ENCODE measurements at places on chromosomes 16 and 17.
A peak's percentile ranks its signal among the peaks of the same experiment; 100 is the strongest.

- no peak for DNase-seq
Measured at GRCh38 chr16:88010343-88010967, 59.2 kb downstream of the BANP start.

DNA sequence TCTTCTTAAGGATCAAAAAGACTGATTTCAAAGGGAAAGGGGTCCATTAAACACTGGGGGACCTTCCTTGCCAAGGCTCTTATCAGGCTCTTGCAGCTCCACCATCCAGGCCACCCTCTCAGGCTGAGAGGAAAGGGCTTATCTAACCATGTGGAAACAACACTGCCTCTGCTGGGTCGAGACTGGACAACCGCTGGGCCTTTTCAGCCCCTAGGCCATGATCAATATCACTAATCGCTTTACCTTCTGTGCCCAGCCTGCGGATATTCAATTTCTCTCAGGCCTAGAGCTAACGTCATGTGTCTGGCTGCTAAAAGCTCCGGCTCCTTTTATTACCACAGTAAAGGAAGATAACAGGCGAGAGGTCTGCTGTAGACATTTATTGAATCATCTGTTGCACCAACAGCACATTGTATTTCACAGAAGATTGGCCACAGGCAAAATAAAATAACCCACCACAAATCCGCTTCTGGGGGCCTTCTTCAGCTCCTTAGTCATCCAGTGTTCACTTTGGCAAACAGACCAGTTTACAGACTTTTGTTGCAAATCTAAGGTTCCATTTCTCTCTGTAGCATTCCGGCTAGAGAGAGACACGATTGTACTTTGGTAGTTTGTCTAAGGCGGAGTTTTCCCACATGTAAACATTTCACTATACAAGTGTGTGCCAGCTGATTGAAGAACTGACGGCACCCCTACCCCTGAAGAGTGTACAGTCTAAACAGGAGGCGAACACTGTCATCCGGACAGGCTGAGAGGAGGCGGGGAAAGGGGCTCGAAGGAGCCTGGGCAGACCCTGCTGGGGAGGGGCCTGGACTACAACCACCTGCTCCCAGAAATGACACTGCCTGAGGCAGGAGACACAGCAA lies 13.9 kb downstream of the CYB561 start:
- peak; percentile 96 for DNase-seq

GRCh38 chr16:8760021-8760420 lies 37.4 kb downstream of the TMEM186 start:
- no peak for DNase-seq

GRCh38 chr17:1227917-1228780 lies 42.1 kb upstream of the BHLHA9 start:
- DNase-seq = peak; percentile 35

DNA sequence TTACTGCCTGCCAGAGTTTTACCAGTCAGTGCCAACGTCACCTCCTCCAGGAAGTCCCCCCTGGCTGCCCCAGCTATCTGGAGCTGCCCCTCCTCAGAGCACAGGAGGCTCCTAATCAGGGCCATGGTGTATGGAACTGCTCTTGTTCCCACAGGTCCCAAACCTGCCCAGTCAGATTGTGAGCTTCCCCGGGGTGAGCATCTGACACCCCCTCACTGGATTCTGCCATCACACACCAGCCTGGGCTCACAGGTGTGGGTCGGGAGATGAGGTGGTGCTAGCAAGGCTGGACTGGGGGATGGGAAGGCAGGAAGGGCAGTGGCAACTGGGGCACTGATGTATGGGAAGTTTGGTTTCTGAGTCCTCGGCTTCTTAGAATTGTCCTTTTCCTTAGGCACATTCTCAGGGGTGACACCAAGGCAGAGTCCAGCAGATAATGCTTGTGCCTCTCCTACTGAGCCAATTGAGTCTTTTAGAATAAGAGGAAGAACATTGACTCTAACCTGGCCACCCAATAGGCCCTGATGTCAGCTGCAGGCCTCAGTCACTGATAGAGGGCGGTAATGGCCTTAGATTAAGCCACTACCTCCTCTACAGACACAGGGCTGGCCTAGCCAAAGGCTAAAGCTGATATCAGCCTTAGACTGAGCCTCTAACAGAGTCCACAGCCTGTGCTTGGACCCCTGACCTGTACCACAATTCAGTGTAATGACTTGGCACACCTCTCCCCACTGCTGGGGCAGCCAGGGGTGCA lies 107.9 kb downstream of the WSCD1 start:
- peak; percentile 2 for DNase-seq

- DNase-seq = no peak
Measured at GRCh38 chr16:88659160-88659559, 3.7 kb downstream of the MVD start.

GRCh38 chr17:59277031-59277430 lies 54.4 kb upstream of the YPEL2 start:
- peak; percentile 47 for DNase-seq

GRCh38 chr16:14307527-14308367 lies 236.6 kb downstream of the MRTFB start:
- DNase-seq = peak; percentile 33

DNA sequence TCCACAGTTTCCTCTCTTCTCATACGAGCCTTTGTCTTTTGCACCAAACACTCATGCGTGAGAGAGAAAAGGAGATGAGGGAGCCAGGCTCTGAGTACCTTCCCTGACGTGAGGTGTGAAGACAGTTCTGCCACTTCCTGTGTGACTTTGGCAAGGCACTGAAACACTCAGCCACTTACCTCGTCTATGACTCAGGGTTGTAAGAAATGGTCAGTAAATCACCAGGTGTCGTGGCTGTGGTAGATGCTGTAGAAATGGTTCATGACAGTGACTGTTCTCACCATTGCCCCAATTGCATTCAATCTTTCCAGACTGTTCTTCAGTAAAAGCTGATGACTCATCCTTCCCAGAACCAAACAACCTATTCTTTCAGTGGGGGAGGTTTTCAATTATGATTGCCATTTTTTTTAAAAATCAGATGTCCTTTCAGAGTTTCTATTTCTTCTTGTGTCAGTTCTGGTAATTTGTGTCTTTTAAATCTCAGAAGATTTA lies 49.2 kb upstream of the CBFA2T3 start:
- no peak for DNase-seq

DNA sequence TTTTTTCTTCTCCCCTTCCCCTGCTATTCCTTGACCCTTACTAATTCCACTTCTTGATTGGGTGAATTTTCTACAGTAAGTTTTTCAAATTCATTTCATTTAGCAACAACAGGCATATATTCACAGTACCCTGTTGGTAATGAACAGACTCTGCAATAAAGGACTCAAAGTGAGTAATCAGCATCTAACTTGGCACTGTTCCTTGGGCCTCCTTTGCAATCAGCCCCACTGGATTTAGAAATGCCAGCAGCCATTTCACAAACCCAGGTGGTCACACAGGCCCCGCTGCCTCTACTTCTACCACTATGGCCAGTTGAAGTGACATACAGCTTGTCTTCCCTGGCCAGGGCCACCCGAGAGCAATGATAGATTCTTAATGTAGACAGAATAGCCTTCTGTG lies 113.8 kb downstream of the CYB561 start:
- no peak for DNase-seq
